ENCODE measurements at places on chromosomes 5 and 9.

DNA sequence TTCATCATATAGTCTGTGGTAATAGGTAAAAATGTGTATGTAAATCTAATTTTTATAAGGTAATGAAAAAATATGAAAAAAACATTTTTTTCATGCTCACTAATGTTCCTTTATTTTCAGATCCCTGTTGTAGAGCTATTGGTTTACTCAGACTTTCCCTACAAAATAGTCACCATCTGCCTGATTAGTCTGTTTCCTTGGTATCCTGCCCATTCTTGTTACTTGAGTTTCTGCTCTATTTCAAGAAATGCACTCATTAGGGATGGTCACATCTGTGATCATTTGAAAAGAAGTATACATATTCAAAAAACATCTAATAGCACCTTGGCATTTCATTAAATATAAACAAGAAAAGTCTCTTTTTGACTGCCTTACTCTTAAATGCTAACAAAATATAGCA lies 21.6 kb upstream of the RASA1 start:
- no peak for DNase-seq

DNA sequence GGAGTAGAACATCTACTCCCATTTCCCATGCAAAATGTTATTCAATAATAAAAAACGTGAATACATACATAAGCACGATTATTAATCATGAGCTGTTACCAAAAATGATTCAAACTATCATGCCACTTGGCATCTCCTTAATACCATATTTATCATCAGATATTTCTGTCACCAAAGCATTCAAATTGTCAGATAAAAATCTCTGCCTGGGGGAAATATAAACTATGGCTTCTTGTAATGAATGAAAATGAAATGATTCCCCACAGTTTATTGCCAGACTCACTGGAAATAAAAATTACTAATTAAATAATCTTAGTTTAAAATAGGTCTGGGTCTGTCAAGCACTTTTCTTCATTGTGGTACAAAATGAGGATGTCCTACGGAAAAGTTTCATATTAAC lies 265.4 kb downstream of the EDIL3 start:
- DNase-seq, result no peak

DNA sequence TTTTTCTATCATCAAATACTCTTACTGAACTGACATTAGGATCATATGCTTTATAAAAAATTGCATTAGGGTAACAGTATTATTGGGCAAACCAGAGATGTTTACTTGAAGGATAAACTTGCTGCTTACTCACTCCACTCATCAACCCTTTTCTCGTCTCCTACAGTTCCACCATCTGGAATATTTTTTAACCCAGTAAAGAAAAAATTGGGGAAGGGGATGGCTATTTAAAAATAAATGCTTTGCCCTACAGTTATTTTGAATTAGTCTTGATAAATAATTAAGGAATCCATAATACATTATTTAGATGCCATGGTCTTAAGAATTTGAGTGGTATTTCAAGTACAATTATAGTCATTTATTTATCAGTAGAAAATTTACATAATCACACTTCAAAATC lies 225.8 kb downstream of the MEF2C start:
- DNase-seq, result no peak

DNA sequence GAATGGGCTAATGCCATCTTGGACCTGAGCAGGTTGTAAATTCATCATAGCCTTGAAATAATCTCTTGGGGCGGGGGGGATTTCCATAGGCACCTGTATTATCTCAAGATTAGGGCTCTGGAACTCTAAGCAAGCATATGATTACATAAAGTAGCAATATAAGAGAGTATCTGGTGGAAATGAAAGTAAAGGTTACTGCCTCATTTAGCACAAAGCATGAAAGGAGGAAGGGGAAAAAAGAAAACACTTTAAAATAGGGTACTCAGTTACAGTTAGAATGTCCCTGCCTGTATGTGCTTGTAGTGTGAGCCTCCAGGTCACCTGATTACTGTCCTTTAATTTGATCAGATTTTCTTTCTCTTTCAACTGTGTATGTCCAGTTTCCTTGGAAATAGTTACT lies 1079.7 kb upstream of the CDH18 start:
- DNase-seq, result no peak

GRCh38 chr9:38332625-38333024 lies 59.9 kb upstream of the ALDH1B1 start:
- no peak for DNase-seq

GRCh38 chr9:72703574-72703973 lies 182.2 kb downstream of the TMC1 start:
- DNase-seq, result no peak

DNA sequence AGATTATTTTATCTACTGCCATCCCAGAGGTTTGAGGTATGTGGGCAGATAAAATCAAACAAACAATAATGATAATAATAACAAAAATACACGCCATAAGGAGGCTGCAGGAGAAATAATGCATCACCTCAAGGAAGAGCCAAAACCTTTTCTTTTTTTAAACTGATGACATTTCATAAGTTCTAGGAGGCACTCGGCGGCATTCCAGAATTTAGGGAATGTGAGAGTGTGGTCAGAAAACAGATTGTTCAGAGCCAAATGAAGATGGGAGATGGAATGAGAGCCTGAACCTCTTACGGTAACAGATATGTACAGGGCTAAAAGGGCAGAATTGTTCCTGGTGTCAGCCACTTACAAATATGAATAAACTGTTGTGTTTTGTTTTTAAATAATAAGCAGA lies 615.0 kb upstream of the CHD1 start:
- no peak for DNase-seq

DNA sequence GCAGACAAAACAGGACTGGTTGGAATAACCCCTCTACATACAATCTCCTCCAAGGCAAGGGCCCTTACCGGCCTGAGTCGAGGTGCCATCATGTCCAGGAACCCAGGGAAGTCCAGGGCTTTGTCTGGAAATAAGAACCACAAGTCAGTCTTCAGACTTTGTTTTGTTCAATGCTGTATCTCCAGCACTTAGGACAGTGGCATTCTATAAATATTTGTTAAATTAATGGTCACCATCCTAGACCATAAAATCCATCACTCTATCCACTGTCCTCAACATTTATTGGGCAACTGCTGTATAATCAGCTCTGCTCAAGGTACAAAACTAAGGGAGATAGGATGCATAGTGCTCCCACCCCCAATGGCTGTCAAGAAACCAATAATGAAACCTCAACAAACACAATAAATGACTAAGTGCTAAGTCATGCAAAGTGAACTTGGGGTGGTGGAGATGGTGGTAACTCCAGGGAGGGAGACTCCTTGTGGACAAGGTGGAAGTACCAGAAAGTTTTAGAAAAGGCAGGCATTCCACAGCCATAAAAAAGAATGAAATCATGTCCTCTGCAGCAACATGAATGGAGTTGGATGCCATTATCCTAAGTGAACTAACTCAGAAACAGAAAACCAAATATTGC lies 5.0 kb downstream of the RELL2 start:
- no peak for DNase-seq

DNA sequence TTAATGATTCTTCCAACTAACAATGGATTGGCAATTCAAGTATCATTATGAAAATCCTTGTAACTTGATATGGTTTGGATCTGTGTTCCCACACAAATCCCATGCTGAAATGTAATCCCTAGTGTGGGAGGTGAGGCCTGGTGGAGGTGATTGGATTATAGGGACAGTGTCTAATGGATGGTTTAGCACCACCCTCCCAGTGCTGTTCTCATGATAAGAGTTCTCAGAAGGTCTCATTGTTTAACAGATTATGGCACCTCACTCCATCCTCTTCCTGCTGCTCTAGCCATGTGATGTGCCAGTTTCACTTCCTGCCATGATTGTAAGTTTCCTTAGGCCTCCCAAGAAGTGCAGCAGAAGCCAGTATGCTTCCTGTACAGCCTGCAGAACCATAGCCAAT lies 1116.2 kb upstream of the EDIL3 start:
- DNase-seq, result no peak

DNA sequence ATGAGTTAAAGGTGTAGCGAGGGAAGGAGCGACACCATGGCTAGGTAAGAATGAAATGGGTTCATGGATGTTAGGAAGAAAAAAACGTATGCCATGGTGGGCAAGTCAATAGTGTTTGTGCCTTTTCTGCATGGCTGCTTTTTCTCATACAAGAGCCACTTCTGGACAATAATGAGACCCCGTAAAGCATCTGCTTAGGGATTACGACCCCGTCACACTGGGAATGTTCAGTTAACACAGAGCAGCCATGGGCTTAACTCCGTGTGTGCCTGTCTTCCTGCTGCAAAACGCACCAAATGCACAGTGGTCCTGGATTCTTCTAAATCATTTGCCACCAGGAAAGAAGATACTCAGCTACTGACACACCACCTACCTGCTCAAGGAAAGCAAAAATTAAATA lies 81.8 kb downstream of the NFIB start:
- no peak for DNase-seq

- DNase-seq, result no peak
Measured at GRCh38 chr5:9046756-9047481, 499.0 kb downstream of the SEMA5A start.

GRCh38 chr5:126488443-126489065 lies 65.3 kb downstream of the GRAMD2B start:
- DNase-seq, result no peak

DNA sequence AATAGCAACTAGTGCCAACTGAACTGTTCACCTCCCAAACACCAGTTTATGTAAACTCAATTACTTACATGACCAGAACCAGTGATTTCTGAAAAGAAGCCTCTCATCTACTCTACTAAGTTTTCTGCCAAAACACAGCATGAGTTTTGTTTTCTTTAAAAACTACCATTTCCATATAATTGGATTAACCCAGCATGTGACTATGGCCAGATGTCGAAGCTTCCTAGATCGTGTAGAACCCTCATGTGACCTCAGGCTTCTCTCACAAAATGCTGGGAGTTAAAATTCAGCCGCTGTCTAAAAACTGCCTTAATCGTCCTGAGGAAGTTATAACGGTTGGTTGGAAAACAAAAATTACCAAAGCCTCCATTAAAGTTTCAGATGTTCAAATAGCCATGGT lies 303.5 kb downstream of the IRX1 start:
- no peak for DNase-seq

GRCh38 chr5:91030521-91031401 lies 352.4 kb downstream of the ARRDC3 start:
- DNase-seq, result no peak

GRCh38 chr9:32587901-32588300 lies 14.9 kb upstream of the NDUFB6 start:
- DNase-seq, result no peak

GRCh38 chr9:133023117-133023890 lies 7.5 kb upstream of the GTF3C5 start:
- no peak for DNase-seq

DNA sequence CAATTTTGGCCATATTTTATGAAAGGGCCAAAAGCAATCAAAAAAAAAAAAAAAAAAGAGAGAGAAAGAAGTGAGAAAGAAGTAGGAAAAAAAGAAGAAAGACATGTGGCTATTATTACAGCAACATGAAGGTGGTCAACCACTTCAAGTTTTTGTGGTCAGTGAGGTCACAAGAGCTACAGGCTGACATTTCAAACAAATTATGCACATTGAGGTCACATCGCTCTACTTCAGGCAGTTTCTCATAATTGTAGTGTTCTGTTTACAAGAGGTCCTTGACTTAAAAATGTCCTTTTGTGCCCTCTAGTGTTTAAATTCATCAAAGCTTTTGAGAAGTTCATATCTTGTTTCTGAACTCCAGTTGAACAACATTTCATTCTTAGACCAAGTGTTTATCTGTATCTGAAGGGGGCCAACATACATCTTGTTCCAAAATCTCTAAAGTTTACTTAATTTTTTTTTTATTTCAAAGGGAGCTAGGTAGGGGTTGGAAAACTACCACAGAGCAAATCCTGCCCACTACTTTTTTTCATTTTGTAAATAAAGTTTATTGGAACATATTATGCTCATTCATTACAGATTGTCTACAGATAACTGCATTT lies 513.1 kb downstream of the PDE4D start:
- no peak for DNase-seq

- no peak for DNase-seq
Measured at GRCh38 chr5:11269515-11269914, 508.5 kb upstream of the DAP start.

DNA sequence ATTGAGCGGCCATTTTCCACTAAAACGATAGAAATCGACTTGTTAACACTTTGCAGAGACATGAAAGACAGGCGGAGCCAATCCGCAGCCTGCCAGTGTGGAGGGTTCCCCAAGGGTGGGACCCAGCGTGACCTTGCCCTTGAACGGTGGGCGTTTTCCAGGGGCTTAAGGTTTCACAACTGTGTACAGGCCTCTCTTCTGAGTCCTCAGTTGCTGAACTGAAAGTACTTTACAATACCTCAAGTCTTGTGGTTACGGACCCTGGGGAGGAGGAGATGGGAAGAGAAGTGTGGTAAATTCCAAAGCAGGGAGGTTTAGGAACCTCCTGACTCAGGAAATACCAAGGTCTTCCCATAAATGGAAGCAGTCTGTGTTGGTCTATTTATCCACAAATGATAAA lies 68.2 kb upstream of the CKMT2 start:
- no peak for DNase-seq

GRCh38 chr9:100933656-100934055 lies 94.9 kb upstream of the PLPPR1 start:
- DNase-seq, result no peak

- DNase-seq, result no peak
Measured at GRCh38 chr9:98966676-98967075, 23.0 kb downstream of the COL15A1 start.

DNA sequence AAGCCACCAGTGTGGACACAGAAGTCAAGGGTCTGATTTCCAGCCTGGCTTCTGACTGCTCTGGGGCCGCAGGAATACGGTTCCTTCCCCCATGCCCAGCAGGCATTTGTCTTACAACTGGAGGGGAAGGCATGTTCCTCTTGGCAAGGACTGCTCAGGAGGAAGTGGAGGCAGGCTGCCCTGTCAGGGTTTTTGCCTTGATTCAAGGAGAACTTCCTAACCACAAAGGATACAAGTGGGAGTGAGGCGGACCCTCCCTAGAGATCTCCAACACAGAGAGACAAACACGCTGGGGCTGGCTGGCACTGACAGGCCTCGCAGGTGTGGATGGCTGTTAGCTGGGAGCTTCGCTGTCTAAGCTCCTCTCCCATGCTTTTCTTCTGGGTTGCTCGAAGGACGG lies 19.1 kb downstream of the TGFBI start:
- DNase-seq, result no peak

GRCh38 chr9:27447031-27447683 lies 76.9 kb upstream of the IFNK start:
- DNase-seq, result no peak

DNA sequence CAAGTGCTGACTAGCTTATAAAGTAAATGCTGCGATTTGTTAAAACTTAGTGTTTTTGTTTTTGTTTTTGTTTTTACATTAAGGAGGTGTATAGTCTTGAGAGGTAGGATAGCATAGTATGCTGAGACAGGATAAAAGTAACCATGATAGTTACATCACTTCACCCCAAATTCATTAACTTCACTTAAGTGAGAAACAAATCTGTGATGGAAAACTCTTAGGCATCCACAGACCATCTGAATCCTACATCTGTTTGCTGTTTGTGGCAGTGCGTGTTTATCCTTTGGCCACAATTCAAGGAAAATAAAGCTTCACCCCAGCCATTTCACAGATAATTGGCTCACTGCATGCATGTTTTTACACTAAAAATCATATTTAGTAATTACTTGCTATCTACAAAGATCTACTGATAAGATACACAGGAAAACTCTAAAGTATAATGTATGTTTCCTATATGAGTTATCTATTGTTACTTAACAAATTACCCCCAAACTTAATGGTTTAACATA lies 82.0 kb downstream of the ZNF622 start:
- DNase-seq, result no peak
